GM04503 (cell line): ENCODE measurements at places on chromosomes 5 and 9.
A peak's percentile ranks its signal among the peaks of the same experiment; 100 is the strongest.

- DNase-seq = peak; percentile 21
Measured at GRCh38 chr5:170100066-170100943, 5.4 kb upstream of the FOXI1 start.

GRCh38 chr9:134530724-134531123, 110.9 kb upstream of the COL5A1 start:
- DNase-seq = no peak

DNA sequence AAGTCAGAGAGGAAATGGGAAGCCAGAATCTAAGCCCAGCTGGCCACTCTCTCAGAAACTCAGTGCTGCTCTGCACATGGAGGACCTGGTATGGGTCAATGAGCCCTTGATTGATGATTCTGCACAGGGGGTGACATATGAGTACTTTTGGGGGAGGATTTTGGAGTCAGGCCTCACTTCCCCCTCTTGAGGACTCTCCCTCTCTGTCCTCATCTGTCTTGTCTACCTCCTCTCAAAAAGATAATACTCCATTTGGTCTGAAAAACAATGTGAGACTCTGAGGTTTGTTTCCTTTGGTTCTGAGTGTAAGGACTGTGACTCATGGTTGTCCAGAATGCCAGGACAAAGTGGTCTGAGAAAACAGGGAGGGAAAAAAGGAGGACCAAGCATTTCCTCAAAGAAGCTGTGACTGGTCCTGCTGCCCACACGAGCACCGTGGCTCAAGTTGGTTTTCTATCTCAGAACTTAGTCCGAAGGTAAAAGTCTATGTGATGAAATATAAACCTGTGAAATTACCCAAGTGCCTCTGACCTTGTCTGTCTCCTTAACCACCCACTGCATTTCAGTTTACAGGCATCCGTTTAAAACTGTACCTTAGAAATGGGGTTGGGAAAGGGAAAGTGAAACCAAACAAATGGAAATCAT, 11.1 kb downstream of the TTC39B start:
- no peak for DNase-seq

DNA sequence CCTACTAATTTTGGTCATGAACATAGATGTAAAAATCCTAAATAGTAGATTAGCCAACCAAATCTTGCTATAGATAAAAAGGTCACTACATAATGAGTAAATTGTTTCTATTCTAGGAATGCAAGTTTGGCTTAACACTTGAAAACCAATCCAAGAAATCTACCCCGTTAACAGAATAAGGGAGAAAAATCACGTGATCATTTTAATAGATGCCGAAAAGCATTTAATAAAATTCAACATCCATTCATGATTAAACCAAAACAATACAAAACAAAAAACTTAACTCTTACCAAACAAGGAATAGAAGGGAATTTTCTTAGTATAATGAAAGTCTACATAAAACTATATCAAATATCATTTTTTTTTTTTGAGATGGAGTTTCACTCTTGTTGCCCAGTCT, 20.7 kb upstream of the SMU1 start:
- DNase-seq = no peak

DNA sequence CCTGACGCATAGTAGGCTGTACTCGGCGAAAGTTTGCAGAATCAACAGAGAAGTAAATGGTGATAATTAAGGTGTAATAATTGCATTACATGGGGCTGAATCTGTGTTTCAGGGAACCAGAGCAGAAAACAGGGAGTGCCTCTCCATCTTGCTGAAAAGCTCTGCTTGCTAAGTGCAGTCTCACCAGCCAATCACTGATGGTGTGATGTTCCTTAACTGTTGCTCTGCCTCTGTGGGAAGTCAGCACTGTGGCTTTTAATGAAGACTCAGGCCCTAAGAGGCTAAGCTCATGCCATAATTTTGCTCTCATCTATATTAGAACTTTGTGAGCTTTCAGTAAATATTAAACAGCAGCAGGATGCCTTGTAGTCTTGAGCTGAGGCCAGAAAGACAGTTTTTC, 4.5 kb downstream of the PHF24 start:
- DNase-seq = no peak
